Stimulated activated CD8-positive, alpha-beta memory T cell treated with anti-CD3 and anti-CD28 coated beads, Interleukin-7, amount 100 ng/mL, for 1 hour (primary cell): ENCODE measurements at places on chromosomes 2 and 18.

DNA sequence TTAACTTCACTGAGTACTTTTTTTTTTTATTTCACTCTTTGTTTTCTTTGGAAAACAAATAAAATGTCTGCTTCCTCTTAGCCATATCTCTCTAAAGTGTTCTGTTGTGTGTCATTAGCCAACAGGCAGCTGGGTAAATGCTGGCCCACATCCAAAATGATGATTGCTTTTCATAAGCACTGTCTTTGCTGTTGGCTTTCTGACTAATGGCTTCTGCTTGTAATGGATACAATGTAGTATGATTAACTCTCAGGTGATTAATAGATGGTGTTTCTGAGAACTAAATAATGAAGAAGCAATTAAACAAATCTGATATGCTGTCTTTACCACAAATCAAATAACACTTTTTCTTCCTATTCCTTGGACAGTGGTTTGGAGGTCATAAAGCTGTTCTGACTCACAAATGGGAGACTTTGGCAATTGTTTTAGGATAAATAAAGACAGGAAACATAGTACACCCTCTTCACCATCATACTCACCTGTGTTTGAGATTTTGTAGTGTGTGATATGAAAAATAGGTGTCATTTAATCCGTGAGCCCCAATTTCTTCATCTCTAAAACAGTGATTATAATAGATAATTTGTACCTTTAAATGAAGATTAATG is 888.4 kb downstream of the TSN start:
- no peak for DNase-seq

DNA sequence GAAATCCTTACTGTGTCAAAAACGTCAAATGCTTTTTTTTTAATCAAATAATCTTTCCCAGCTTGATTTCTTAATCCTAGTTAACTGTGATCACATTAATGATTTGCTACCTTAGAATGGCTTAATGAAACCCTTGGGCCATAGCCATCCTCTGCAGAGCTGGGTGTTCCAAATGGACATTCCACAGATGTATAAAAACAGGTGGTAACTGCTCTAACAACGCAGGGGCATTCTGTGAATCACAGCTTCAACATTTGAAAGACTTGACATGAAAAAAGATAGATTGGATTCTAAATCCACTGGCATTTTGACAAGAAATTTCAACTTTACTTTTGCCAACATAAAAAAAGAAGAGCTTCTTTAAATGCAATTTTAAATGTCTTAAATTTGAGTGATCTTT is 69.8 kb upstream of the RASGRP3 start:
- no peak for DNase-seq

DNA sequence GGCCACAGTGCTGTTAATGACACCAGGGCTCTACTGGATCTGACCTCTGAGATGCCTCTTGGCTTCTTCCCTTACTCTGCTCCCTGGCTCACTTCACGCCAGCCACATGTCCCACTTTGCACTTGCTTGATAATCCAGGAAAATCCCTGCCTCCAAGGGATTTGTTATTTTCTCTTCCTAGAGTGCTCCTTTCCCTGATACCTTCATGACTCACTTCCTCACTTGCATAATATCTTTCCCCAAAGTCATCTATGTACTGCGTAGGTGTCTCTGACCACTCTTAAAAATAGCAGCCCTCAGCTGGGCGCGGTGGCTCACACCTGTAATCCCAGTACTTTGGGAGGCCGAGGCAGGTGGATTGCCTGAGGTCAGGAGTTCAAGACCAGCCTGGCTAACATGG is 572.3 kb downstream of the PLCL1 start:
- no peak for DNase-seq

- DNase-seq = no peak
Observed at GRCh38 chr2:170587922-170588321, 127.2 kb upstream of the SP5 start.

- no peak for DNase-seq
Observed at GRCh38 chr2:189541591-189541990, 39.0 kb downstream of the SLC40A1 start.
